ENCODE measurements at places on chromosomes 1 and 21.

DNA sequence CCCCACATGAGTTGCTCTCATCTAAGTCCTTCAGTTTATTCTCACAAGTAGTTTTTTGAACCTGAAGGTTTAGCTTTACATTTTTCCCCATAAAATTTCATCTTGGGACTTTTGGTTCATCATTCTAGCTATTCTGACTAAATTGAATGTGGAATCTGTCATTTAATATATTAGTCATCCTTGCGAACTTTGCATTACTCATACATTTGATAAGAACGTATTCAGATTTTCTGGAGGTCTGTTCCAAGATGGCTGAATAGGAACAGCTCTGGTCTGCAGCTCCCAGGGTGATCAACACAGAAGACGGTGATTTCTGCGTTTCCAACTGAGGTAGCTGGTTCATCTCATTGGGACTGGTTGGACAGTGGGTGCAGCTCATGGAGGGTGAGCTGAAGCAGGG, 59.8 kb upstream of the CSF1 start:
- DNase-seq, result peak; percentile 48

GRCh38 chr1:7879228-7879627, 26.4 kb upstream of the UTS2 start:
- DNase-seq, result no peak

DNA sequence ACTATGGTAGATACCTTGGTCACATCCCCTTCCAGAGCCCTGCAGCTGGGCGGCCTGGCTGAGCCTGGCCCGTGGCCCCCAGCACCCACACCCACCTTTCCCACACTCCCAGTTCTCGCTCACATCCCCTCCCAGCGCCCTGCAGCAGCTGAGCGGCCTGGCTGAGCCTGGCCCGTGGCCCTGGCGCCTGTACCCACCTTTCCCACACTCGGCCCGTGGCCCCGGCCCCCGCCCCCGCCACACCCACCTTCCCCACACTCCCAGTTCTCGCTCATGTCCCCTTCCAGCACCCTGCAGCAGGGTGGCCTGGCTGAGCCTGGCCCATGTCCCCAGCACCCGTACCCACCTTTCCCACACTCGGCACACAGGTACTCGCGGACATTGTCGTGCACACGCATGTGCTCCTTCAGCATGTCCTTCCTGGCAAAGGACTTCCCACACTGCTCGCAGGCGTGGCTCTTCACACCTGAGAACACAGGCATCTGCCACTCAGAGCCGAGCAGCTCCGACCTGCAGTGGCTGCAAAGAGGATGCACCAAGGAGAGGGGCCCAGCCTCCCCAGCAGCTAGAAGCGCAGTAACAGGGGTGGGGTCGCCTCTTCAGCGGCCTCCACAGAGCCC, 52.5 kb upstream of the RIPK4 start:
- no peak for DNase-seq

- DNase-seq, result no peak
Observed at GRCh38 chr1:7427605-7428300, 343.3 kb upstream of the VAMP3 start.

GRCh38 chr1:20721117-20722061, 3.6 kb upstream of the KIF17 start:
- DNase-seq, result no peak
